Upper lobe of right lung (tissue), 1 donor: ENCODE measurements at places on chromosomes 7 and 10. TPM values are rescaled to one million over a fixed set of nuclear protein-coding genes. Genes with fewer than 3 reads are reported as not detected.

DNA sequence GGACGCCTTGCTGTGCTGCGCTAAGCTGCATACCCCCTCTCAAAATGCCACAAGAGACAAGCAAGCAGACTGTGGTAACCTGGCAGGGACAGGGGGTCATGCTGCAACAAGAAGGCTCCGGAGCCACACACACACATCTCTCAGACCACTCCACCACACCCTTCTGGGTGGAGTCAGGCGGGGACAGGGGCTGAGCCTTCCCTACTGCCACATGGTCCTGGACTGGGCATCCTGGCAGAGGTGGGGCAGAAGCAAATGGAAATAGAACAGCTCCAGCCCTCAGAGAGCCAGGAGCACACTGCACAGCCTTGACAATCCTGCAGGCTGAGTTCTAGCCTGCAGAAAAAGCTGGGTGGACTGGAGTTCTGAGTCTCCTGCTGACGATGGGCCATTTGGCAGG lies 28.4 kb upstream of the NPFFR1 start:
- no peak for DNase-seq

- no peak for DNase-seq
These were observed 115.9 kb upstream of the ARID5B start for GRCh38 chr10:61785473-61786105.

DNA sequence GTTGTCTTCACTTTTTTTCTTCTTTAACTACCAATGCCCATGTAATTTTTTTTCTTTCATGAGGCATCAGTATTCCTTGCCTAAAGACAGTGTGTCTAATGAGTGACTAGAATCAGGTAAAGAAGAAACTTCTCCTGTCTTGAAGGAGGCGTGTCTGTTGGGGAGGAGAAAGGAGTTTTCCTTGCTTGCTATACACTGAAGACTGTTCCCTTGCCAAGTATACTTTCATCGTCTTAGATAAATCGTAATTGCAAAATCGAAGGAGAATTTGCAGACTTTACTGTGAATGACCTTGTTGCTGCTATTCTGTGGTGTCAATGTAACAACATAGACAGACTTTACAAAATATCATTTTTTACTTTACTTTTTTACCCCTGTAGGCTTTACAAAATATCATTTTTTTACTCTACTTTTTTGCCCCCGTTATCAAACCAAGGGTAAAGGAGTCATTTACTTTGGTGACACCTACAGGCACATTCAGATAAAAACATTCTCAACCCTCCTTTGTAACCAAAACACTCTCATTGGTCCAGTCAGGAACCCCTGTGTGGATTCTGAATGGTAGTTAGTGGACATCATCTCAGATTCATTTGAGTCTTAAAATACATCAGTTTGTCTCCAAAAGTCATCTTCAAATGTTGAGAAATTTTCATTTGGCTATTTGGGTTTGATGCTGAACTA lies 232.4 kb downstream of the AHR start:
- DNase-seq, result no peak

- no peak for DNase-seq
These were observed 23.9 kb upstream of the PLPP4 start for GRCh38 chr10:120433141-120433540.

DNA sequence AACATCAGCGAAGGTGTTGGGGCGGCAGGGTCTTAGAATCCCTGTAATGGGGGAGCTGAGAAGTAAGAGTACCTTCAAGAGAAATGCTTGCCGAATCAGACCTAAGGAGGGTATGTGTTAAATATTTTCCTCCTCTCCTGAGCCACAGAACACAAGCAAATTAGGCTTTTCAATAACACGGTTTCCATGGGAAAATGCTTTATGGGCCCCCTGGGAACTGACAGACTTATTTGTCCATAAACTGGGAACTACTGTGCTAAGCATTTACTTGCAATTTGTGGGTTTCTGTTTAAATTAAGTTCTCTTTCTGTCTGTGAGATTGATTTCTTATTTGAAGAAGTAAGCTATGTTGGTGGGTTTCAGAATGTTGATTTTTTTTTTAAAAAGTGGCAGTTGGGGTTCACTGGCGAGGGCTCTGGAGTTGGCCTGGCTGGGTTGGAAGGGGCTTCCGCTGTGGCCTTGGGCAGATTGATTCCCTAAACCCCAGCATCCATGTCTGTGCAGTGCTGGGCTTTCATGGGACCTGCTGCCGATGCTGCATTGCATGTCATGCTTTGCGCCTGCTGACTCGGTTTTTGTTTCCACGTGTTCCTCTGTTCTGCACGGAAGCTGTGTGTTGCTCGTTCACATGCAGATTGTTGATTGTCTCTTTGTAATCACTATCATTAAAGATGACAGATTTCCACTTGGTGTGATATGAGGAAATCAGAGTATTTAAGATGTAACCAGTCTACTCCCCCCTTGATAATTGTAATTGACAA lies 7.2 kb downstream of the RBM17 start:
- no peak for DNase-seq

DNA sequence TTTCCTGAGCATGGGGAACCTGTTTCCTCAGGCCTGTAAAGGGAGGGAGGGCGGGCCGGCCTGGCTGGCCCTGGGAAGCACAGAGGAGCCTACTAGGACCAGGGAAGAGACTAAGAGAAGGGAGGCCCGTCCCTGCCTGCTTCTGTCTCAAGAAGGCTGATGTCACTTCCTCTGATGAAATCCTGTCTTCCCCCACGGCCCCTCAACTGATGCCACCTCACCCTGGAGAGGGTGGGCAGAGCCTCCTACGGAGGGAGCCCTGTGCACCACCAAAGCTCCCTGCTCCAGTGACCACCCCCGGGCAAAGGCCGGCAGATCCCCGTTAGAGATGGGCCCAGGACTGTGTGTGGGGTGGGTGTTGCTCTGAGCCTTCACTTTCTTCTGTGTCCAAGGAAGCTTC lies 1.0 kb upstream of the PILRA start:
- peak; percentile 76 for DNase-seq

Gene PRKG1
- 30.0 TPM for total RNA-seq

Gene ZNF804B
- not detected for total RNA-seq

Gene LRRC18
- total RNA-seq, result 0.96 TPM

Gene UTF1
- total RNA-seq, result not detected

Gene DYNC1I1
- 2.3 TPM for total RNA-seq

Gene PIK3CG
- 15.7 TPM for total RNA-seq
